ENCODE measurements at places on chromosomes 1 and 21. TPM values are rescaled to one million over a fixed set of nuclear protein-coding genes. Genes with fewer than 3 reads are reported as not detected.

GRCh38 chr1:97791251-97791650 lies 129.6 kb downstream of the DPYD start:
- no peak for DNase-seq

GRCh38 chr1:232306269-232306961 lies 323.5 kb downstream of the SIPA1L2 start:
- no peak for DNase-seq

GRCh38 chr1:29801561-29801973 lies 565.2 kb downstream of the PTPRU start:
- peak; percentile 73 for DNase-seq

GRCh38 chr1:78339490-78339889 lies 151.3 kb upstream of the PTGFR start:
- no peak for DNase-seq

- no peak for DNase-seq
Measured at GRCh38 chr1:53728702-53729455, 10.1 kb downstream of the GLIS1 start.

- no peak for DNase-seq
Measured at GRCh38 chr1:175033953-175034352, 10.7 kb upstream of the MRPS14 start.

The ANKRD34A gene
- total RNA-seq, result 1.1 TPM

All from osteocyte (in vitro differentiated cells).